ENCODE measurements at places on chromosomes 1 and 21.
A peak's percentile ranks its signal among the peaks of the same experiment; 100 is the strongest.

DNA sequence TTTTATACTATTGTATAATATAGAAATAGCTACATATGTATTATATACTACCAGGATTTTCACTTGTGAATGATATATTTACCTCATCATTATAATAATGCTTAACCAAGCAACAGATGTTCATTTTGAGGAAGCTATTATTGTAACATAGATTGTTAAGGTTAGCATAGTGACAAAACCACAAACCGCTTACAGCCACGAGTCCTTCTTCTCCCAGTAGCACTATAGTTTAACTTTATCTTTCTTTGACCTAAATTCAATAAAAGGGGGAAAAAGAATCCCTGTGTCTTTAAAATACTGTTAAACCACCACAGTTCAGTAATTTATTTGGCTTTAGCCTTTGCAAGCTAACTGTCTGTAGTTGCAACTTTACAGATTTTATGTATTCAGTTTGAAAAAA lies 1039.4 kb upstream of the B3GALT2 start:
- DNase-seq: no peak

DNA sequence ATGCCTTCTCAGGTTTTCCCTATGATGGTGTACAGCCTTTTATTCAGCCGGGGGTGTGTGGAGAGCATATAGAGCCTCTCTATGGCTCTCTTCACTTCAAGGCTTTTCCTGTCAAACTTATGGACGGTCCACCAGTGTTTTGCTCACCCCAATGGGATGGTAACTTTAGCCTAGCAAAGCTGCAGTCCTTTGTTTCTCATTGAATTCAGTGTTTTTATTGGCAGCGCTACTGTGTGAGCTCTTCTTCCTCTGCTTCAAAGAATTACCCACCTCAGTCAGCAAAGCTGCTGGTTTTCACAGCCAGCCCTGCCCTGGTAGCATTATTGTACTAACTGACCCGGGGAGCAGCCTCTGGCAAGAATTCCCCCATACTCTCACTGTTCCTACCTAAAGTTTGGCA lies 145.3 kb upstream of the RRP15 start:
- no peak for DNase-seq

DNA sequence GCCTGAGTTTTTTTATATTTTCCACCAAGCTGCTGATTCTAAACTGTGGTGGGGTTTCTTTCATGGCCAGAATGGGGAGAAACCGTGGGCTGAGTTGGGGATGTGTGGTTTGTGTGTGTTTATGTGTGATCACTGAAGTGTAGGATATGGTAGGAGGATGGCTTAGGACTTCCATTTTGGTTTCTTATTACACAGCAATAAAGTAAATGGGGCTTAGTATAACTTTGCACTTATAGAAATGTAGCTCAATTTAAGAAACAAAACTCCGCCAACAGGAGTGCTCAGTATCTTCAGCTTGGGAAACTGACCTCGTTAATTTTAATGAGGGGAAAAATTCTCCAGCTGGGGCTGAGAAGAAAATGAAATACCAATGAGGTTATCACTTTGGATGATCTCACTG lies 77.8 kb downstream of the PBX1 start:
- no peak for DNase-seq

- no peak for DNase-seq
These were observed 75.9 kb upstream of the SMYD2 start for GRCh38 chr1:214205053-214205452.

GRCh38 chr1:53069663-53070327 lies 7.8 kb downstream of the PODN start:
- no peak for DNase-seq

DNA sequence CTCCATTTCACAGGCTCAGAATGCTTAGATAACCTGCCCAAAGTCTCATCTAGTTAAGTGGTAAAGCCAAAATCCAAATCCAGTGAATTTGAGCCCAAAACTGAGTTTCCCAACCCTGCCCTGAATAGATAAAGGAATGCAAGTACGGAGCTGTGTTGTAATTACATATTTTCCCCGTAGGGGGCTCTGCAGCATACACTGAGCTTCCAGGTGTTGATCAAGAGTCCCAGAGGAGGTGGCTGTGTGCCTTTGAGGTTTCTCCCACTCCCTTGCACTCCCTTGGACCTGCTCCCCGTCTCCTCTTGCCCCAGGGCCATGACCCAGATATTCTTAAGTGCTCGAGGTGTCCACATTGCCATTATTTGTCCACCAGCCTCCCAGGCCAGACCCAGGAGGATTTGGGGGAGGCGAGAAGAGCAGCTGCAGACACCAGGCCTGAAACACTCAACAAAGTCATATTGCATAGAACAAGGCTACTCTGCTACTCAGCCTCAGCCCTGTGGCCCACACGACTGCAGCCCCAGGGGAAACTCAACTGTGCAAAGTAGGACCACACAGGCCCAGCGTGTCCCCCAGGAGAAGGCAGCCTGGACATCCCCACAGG lies 18.4 kb upstream of the LY9 start:
- DNase-seq: peak; percentile 30

DNA sequence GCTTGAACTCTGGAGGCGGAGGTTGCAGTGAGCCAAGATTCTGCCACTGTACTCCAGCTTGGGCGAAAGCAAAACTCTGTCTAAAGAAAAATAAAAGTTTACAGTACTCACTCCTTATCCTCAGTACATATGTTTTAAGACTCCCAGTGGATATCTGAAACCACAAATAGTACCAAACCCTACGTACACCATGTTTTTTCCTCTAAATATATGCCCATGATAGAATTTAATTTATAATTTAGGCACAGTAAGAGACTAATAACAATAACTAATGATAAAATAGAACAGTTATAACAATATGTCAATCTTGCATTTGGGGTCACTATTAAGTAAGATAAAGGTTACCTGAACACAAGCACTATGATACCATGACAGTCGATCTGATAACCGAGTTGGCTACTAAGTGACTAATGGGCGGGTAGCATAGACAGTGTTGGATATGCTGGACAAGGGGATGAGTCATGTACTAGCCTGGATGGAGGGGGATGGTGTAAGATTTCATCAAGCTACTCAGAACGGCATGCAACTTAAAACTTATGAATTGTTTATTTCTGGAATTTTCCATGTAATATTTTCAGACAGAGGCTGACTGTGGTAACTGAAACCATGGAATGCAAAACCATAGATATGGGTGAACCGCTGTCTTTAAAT lies 43.7 kb downstream of the ST7L start:
- DNase-seq: no peak

DNA sequence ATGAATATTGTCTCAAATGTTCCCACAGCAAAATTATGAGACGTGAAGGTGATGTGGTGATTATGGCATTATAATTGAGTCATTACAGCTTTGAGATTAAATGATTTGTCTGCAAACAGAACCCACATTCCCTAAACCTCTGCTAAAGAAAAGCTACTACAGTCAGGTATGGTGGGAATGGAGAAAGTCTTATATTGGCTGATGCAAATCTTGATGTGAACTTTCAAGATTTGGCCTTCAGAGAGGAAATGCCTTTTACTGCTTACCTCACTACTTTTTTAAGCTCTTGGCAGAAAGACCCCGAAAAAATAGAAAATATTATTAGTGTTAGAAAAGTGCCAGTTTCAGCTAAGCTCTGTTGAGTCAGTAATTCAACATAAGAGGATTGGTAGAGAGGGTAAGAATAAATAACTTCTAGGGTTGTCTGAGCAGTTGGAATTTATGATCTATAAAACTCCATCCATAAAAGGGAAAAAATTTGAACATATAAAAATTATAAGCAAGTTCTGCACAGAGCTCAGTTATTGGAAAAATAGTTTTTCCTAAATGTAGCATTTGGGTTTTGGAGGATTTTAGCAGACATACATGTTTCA lies 47.8 kb upstream of the RGS5 start:
- DNase-seq: no peak

- no peak for DNase-seq
These were observed 546 bp upstream of the ZNF697 start for GRCh38 chr1:119648620-119649004.

DNA sequence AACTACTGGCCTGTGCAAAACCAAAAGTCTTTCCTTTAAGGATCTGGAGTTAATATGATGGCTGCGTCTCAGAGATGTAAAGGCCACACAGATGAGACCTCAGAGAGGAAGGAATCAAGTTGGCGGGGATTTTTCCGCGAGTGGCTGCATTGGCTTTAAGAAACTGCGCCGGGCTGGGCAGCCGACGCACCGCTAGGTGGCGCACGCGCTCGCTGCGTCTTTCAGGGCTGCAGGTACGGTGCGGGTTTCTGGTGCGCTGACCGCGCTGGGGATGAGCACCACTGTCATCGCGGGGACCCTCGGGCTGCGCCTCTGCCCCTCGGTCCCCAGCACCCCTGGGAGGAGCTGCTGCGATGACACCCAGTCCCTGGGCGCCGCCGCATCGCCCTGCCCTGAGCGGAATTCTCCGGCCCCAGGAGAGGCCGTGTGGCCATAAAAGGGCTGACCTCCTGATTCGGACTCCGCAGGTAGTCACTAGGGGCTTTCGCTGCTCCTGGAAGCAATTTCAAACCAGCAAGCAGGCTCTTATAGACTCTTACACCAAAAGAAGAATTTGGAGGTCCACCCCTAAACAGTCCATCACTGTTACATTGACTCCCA lies 241.0 kb downstream of the KCNJ6 start:
- peak; percentile 23 for DNase-seq

DNA sequence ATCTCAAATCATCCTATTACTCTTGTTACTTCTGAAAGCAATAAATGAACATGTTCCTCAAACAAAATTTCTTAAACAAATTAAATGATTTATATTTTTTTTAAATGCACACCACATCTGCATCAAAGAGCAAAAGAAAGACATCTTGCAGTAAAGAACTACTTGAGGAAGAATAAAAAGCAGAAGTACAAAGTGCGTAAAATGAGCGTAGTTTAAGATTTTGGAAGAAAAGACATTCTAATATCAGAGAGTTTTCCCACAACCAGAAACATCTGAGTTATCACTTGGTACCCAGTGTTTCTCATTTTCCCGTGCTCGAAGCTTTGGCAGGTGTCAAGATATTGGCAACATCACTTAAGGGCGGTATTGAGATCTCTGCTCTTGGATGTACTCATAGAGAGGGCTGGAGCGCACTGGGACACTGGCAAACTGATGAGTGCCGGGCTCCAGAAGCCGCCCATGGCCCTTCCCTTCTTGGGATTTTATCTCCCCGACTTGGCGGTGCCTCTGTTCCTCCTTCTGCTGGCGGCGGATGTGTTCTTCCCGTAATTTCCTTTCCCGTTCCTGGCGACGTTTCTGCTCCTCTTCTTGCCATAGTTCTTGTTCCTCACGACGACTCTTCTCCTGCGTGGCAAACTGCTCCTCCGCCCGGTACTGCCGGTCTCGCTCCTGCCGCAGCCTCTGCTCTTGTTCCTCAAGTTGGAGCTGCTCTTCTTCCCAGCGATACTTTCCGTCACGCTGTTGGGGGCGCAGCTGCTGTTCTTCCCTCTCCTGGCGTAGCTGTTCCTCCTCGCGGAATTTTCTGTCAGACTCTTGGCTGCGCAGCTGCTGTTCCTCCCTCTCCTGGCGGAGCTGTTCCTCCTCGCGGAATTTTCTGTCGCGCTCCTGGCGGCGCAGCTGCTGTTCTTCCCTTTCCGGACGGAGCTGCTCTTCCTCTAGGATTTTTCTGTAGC lies 7.9 kb downstream of the TCHH start:
- peak; percentile 14 for DNase-seq

GRCh38 chr21:42063571-42064521 lies 7.3 kb upstream of the UMODL1 start:
- DNase-seq: peak; percentile 43

DNA sequence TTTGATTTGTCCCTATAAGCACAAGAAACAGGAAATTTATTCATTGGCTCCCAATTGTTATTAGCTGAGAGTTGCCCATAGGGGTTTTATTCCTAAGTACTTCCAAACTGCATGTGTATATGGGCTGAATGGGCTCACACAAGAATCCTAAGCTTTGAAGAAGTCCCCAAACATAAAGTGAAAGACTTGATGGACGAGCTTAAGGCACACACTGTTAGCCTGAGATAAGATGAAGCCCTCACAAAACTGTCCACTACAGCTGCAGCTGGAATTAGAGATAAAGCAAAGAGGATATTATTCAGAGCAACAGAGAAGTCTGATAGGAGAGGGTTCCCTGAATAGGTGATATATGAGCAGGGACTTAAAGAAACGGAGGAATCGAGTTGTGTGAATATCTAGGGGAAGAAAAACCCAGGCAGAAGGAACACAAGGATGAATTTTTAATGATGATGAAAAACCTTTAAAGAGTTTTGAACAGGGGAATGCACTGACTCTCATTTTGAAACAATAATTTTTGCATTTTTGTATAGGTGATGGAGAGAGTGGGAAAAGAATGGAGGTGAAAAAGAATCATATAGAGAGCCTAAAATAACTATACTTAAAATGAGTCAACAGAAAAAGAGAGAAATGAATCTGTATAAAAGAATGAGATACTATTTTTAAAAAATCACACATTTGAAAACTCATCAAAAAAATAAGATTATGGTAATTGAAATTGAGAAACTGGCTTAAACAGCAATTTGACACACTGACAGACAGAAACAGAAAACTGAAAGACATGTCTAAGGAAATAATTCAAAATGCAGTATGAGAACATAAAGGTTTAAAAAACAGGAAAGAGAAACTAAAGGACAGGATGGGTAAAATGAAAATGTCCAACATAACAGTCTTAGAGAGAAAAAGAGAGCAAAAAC lies 133.6 kb upstream of the POGK start:
- no peak for DNase-seq

- DNase-seq: no peak
These were observed 96.9 kb downstream of the ATP6V1G3 start for GRCh38 chr1:198443365-198444233.

DNA sequence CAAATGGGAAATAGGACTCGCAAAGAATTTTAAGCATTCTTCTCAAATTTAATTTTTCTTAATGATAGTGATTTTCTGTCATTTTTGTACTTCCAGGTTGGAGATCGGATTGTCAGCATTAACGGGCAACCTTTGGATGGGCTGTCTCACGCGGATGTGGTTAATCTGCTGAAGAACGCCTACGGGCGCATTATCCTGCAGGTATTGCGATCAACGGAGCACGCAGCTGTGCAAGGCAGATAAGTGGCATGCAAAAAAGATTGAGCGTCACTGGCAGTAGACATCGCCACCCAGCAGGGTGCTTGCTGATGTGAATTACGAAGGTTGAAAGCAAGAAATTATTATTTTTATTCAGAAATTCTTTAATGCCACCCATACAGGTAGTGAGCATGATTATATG lies 65.9 kb upstream of the L1TD1 start:
- no peak for DNase-seq

DNA sequence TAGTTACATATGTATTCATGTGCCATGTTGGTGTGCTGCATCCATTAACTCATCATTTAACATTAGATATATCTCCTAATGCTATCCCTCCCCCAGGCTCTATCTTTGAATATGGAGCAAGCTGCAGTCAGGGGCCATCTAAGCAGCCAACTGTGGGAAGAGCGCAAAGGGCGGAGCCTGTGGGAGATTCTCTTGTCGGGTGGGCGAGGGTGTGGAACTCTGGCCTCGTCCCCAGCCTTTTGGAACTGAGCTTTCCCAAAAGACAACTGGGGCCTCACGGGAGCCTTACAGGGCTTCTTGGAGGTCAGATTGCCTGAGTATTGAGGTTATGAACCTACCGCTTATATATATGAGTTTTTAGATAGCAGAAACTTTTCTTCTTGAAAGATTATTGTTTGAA lies 117.2 kb downstream of the HHAT start:
- DNase-seq: no peak

All from HL-60 (cell line).